ENCODE measurements at places on chromosomes 3 and 15. TPM values are rescaled to one million over a fixed set of nuclear protein-coding genes. Genes with fewer than 3 reads are reported as not detected.

GRCh38 chr3:100231668-100232067 lies 29.1 kb upstream of the TBC1D23 start:
- DNase-seq: no peak

- no peak for DNase-seq
Measured at GRCh38 chr3:194988495-194989165, 282.3 kb downstream of the XXYLT1 start.

DNA sequence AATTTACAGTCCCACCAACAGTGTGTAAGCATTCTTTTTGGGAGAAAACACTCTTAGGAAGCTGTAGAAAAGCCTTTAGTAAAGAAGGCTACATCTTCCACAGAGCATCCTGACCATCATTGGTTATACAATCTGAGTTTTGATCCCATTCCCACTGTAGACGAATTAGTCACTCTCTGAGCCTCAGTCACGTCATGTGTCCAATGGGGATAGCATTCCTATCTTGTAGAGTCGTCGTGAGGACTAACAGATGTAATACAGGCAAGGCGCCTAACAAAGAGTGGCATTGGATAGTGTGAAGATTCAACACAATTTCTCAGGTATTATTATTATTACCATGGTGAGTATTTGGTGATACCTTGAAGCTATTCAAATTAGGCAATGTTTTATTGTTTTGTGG lies 44.0 kb upstream of the ALDH1A3 start:
- DNase-seq: no peak

DNA sequence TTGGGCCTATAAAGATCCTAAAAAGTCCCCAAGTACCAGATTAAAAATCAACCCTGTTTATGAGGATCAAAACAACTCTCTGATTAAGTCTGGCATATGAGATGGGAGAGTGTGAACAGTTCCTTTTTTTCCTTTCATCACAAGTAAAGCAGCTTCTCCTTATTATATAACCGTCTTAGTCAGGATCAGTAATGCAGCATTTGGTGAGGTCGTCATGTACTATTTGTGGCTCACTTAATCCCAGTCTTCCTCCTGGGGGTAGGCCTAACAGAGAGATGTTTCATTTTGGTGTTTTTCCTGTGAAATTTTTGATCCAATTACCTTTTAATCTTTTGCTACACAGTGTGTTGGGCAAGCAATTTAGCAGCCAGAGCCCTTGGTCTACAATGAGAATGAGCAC lies 333.1 kb upstream of the KCNMB2 start:
- DNase-seq: no peak

- no peak for DNase-seq
Measured at GRCh38 chr3:46851364-46852333, 11.6 kb downstream of the MYL3 start.

DNA sequence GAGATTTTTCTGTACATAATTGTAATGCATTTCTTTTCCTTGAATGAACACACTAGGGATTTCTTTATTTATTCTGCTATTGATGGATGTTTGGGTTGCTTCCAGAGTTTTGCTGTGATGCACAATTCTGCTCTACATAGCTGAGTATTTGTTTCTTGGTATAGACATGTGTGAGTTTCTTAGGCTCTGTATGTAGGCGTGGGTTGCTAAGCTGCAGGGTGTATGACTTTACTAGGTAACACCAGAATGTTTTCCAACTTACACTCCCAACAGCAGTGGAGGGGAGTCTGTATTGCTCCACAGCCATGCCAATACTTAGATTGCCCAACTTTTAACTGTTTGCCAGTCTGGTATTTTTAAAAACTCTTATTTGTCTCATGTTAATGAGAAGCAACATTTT lies 155.5 kb upstream of the TNIK start:
- DNase-seq: no peak

- no peak for DNase-seq
Measured at GRCh38 chr3:87167628-87168456, 59.3 kb upstream of the CHMP2B start.

DNA sequence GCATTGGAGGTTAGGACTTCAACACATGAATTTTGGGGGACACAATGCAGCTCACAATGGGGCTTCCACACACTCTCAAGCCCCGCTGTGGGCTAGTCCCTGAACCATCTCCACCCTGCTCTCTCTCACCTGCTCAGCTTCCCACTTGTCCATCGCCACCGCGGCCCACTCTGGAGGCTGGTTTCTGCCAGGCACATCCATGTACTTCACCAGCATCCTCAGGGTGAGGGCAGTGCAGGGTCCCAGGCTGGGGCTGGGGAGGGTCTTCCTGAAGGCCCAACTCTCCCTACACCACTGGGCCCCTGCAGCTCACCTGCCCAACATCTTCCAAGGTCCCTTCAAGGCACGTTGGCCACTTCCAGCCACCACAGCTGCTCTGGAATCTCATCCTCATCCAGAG lies 46.4 kb downstream of the KLF15 start:
- DNase-seq: no peak

- no peak for DNase-seq
Measured at GRCh38 chr15:67646847-67647246, 104.3 kb downstream of the MAP2K5 start.

DNA sequence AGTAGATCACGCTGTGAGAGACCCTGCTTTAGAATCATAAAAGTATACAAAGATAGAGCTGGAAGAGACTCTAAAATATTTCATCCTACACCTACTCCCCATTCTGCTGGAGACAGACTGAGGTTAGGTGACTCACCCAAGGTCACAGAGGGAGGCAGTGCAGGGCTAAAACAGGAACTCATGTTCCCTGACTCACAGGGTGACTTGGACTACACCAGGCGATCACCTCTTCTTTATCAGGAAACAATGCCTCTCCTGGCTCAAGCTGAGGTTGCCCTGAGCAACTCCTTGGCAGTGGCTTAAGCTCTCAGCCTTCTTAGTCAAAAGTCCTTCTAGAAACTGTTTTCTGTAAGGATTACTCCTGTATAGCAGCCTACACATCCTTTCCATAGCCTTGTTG lies 26.4 kb upstream of the TNFAIP8L3 start:
- no peak for DNase-seq

- no peak for DNase-seq
Measured at GRCh38 chr3:142029791-142030190, 119.6 kb downstream of the TFDP2 start.

DNA sequence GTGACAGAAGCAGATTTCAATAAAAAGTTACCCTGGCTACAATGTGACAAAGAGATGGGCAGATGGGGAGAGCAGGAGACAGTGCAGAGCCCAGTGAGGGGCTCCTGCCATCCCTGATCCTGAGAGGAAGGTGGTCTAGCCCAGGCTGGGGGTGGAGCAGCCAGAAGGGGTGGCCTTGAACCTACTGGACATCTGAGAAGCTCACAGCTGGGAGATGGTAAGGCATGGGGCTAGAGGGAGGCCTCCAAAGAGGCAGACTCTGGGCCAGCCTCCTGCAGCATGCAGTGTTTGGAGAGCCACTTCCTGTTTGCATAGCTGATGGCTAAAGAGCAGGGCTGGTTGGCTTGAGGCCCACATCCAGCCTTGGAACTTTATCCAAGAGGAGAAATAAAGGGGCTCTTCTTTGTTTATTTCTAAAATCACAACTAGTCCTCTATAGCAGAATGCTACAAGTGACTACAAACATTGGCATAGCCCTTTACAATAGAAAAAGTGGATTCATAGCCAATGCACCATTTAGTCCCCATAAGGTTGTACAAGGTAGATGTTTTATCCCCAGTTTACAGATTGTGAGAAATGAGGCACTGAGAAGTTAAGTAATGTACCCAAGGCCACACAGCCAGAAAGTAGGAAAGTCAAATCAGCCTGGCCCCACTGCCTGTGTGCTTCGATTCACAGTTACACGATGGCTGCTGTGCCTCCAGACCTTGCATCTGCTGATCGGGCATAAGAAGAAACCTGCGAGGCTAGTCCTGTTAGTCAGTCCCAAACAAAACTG lies 4.6 kb downstream of the EFCC1 start:
- no peak for DNase-seq

- DNase-seq: no peak
Measured at GRCh38 chr3:41064526-41064925, 134.8 kb upstream of the CTNNB1 start.

GRCh38 chr15:82986442-82986780 lies 401 bp downstream of the RAMAC start:
- no peak for DNase-seq

DNA sequence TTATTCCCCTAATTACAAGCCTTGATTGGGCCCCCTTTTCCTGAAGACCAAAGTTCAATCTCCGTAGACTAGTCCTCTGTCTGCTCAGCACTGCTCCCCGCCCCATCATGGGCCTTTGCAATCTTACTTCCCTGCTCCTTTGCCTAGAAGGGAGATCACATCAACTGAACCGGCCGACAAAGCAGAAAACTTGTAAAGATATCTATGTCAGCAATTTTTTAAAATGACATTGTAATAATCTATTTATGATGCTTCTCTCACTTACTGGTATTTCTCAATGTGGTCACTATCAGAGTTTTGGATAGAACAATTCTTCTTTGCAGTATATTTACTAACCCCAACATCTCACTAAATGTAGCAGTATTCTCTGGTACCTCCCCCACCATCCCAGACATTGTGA lies 17.3 kb downstream of the ANAPC13 start:
- no peak for DNase-seq

DNA sequence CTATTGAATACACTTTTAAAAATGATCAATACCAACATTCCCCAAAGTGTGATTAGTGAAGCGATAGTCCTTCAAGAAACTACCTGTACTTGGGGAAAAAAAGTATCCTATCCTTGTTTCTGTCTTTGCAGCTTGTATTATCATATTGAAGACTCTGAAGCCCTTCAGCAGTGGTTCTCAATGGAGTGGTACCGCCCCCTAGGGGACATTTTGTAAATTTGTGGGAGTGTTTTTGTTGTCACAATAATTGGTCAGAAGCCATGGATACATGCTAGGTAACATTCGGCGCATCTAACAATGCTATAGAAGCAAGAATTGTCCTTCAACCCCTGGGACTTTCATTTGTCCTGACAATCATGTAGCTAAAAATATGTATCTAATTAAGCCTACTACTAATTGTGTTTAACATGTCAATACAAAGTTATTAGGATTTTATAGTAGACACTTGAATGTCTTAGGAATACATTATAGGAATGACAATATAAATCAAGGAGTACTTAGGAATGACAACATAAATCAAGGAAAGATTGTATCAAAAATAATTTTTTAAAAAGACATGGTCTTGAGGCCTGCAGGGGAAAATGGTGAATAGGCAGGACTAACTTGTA lies 53.7 kb downstream of the NMD3 start:
- no peak for DNase-seq

DNA sequence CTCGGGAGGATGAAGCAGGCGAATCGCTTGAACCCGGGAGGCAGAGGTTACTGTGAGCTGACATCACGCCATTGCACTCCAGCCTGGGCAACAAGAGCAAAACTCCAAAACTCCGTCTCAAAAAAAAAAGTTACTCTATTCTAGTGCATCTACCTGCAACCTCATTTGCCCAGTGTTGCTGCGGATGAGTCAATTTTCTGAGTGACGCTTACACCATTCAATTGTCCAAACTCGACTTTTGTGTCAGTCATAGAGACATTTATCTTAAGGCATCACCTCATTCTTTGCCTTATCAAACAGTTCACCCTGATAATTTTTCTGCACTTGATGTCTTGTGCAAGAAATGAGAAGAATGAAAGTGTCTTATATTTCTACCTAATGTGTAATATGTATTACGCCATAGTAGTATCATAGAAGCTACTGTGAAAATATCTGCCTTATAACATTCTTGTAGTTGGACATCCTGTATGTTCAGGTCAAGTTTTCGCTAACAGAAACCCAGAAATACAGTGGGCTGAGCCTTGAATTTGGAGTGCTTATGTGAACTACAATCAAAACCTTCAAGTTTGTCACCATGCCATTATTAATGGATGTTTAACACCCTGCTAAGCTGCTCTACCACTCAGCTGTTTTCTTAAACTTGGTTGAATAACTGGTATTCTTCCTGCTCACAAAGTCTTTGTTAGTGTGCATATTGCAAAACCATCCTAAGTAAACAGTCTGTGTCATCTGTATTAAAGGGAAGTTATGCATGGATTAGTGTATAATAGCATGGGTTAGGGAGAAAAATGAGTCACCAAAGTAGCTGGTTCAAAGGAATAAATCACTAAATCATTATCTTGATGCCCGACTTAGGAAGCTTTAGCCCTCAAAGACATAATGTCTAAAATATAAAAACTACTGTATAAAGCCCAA lies 531.0 kb upstream of the NR2F2 start:
- no peak for DNase-seq

- peak; percentile 77 for DNase-seq
Measured at GRCh38 chr3:57078635-57079473, 18.4 kb downstream of the SPATA12 start.

DNA sequence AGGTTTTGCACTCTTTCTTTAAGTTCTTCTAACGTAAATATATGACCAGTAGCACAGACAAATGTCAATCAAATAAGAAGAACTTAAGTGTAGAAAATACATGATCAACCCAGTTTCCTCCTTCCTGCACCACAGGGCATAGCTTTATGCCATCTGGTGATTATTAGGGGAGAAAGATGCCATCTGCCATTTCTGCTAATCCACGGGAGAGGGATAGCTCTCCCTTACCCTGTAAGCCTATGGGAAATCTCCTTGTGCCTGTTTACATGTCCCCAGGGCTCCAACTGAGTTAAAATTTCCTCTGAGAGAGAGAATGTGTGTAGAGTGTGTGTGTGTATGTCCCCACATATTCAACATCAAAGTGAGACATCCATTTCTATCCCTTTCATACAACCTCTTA lies 135.9 kb downstream of the RSL24D1 start:
- no peak for DNase-seq

- no peak for DNase-seq
Measured at GRCh38 chr3:40771112-40771511, 246.4 kb downstream of the ZNF621 start.

GRCh38 chr3:144921710-144922109 lies 950.1 kb downstream of the DIPK2A start:
- DNase-seq: no peak

Gene CHRM5
- total RNA-seq: not detected

Gene CELF6
- 2.1 TPM for total RNA-seq

Gene DLG1
- 62.6 TPM for total RNA-seq

Gene SCG5
- total RNA-seq: 10.0 TPM

Gene EXD1
- not detected for total RNA-seq

Gene PARL
- total RNA-seq: 87.9 TPM

Gene FMN1
- 6.7 TPM for total RNA-seq

Gene EPHB3
- 2.5 TPM for total RNA-seq

Gene RTP3
- not detected for total RNA-seq

Gene HYAL1
- 7.2 TPM for total RNA-seq

Gene GOLGA6L7
- not detected for total RNA-seq

Gene COPG1
- total RNA-seq: 51.2 TPM

Gene STAC
- total RNA-seq: 6.0 TPM

All from sigmoid colon (tissue), 7 donors.